Activated CD4-positive, CD25-positive, alpha-beta regulatory T cell (primary cell): ENCODE measurements at places on chromosomes 7 and 10.

DNA sequence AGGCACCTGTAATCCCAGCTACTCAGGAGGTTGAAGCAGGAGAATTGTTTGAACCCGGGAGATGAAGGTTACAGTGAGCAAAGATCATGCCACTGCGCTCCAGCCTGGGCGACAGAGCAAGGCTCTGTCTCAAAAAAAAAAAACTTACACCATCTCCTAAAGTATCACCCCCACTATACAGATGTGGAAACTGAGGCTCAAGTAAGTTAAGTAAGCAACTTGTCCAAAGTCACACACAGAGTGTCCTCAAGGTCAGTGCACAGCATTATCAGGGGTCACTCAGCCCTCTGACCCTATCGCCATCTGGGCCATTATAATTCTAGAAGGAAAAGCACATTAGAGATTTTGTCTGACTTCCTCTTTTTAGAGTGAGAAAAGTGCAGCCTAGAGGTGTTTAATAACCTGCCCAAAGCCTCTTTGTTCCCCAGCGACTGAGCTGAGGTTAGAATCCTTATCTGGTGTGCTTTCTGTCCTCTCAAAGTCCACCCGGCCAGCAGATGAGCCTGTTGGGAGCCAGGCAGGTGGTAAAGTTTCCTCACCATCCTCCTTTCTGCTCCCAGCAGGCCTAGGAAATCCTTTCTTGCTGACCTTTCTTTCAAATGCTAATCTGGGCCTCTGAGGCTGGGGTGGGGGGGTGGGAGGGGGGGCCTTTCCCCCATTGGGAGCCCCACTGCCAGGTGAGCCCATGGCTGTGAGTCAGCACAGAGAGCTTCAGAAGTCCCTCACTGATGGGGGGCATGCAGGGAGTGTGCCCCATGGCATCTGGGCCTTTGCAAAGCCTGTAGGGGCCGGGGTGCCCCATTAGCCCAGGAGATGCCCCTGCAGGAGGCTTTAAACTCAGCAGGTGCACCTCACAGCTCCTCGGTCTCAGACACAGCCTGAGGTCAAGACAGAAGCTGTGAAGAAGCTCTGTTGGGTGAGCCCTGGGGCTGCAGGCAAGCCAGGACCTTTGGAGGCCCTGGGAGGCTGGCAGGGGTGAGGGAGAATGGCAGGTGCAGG lies 12.0 kb upstream of the KCNMA1 start:
- no peak for DNase-seq

DNA sequence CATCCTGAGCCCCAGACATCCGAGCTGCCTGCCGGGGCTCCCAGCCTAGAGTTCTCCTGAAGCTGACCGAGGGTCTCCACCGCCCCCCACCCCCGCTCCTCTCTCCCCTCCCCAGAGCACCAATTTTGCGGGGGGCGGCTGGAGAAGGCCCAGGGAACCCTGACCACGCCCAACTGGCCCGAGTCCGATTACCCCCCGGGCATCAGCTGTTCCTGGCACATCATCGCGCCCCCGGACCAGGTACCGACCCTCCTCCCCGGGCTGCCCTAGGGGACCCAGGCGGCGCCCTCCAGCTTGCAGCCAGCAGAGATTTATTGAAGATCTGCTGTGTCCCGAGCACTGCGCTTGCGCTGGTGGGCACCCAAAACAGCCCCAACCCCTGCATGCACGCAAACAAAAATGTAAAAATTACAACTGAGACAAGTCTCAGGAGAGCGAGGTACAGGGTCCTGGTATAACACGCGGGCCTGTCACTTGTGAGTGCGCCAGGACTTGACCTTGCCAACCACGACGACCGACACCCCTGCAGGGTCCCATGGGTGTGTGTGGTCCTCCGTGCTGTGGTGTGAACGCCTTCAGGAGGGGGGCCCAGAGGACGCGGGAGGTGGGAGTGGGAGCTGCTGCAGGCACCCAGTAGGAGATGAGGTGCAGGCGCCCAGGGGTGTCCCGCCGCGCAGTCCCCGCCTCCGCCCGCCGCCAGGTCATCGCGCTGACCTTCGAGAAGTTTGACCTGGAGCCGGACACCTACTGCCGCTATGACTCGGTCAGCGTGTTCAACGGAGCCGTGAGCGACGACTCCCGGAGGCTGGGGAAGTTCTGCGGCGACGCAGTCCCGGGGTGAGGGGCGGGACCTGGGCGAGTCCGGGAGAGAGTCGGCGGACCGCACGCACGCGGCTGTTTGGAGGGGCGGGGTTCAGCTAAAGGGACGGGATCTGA lies 3.1 kb downstream of the PCOLCE start:
- no peak for DNase-seq

DNA sequence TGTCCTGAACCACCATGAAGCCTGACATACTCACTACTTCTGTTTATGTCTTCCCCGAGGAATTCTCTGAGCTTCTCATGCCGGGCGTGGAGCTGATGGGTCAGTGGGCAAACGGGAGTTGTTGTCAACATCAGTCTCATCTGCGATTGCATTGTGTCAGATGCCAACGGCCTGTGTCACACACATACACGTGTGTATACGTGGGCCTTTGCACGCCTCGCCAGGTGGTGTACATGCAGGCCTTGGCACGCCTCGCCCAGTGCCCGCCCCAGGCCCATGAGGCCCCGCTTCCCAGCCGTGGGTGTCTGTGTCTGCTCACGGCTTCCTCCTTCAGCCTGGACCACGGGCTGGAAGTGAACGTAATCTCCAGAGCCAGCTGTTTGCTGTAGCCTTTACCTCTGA lies 7.5 kb upstream of the CSGALNACT2 start:
- DNase-seq = no peak

- DNase-seq = no peak
Observed at GRCh38 chr10:120042705-120043104, 150.2 kb downstream of the SEC23IP start.

- DNase-seq = no peak
Observed at GRCh38 chr7:99990460-99990852, 14.6 kb upstream of the AZGP1 start.

DNA sequence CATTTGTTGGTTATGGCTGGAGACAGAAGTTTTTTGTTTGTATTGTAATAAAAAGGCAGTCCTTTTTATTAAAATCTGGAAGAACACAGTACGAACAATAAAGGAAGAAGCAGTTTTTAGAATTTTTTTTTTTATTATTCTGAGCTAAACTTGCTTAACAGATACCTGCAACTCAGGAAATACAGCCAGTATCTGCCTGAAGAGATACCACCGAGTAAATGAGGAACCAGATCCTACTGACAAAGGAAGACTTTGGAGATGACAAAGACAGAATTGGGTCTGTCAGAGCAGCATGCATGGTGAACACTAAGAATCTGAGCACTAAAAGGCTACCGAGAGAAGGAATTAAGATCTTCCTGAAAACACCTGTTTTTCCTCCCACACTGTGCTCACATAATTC lies 1335.9 kb upstream of the SORCS1 start:
- no peak for DNase-seq

DNA sequence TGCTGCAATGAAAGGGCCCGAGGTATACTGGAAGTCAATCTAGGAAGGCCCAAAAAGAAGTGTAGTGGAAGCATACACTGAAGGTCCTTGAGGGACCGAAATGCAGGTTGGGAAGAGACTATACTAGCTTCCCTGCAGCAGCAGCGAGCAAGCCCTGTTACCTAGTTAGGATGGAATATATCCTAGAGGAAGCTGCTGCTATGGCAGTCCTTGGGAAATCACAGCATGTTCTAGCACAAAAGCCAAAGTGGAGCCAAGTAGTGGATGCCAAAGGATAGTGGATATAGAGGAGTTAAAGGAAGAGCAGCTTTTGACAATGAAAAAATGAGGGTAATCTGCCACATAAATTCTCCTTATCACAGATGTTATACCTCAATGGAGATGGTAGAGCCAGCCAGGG lies 123.8 kb upstream of the STARD3NL start:
- DNase-seq = no peak
